IMR-90 (cell line): ENCODE measurements at places on chromosomes 4 and X. TPM values are rescaled to one million over a fixed set of nuclear protein-coding genes. Genes with fewer than 3 reads are reported as not detected.
A peak's percentile ranks its signal among the peaks of the same experiment; 100 is the strongest.

- DNase-seq = peak; percentile 20
Measured at GRCh38 chr4:24736066-24736465, 59.3 kb upstream of the SOD3 start.

DNA sequence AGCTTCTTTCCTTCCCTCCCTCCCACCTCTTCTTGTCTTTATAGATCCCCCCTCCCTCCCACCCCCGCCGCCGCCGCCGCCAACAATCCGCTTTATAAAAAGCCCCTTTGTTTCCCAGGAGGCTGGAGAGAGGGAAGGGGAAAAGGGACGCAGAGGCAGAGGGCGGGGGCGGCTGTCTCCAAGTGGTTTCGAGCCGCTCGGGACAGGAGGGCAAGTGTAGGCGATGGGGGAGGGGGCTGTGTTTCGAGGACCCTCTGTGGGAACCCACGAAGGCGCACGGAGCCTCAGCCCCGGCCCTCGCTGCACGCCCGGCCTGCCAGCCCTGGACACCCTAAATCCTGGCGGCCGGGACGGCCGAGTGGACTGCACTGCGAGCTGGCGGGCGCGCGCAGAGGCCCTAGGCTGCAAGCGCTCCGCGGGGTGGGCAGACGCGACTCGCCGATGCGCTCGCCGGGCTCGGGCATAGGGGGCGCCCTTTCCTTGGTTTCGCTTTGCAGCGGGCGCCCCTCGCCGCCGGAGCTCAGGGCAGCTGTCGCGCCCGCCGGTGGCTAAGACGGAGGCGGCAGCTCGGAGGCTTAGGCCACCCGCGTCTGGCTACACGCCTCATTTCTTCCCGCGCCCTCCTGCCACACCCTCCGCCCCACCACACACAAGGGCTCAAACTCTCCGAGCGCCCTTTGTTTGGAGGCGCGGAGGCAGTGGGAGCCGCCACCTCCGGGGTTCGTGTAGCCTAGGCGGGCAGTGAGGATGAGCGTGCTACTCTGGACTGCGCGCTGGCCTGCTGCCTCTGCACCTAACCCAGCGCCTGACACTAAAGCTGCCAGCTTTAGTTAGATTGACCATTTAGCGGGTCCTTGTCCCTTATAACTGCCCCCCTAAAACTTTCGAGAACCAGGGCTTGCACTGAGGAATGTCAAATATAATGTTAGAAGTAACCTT is 2.2 kb downstream of the MAMLD1 start:
- peak; percentile 50 for DNase-seq

PNMA3 gene
- not detected in 2 replicates for total RNA-seq

GRCh38 chrX:69119122-69119521 is 46.1 kb downstream of the PJA1 start:
- DNase-seq = no peak

UCP1 gene
- not detected in 2 replicates for total RNA-seq

VEGFD gene
- total RNA-seq = under 0.01 and 0.18 TPM in 2 replicates

FOXO4 gene
- total RNA-seq = 1.4 and 2.0 TPM in 2 replicates
